ENCODE measurements at places on chromosomes 2 and 18. TPM values are rescaled to one million over a fixed set of nuclear protein-coding genes. Genes with fewer than 3 reads are reported as not detected.

KCTD1 gene
- total RNA-seq = 11.5 TPM

CCDC74B gene
- total RNA-seq = 71.6 TPM

FBLN7 gene
- total RNA-seq = not detected

PROKR1 gene
- not detected for total RNA-seq

CRYBA2 gene
- total RNA-seq = not detected

SYT4 gene
- not detected for total RNA-seq

CLEC4F gene
- total RNA-seq = 0.18 TPM

RNF25 gene
- total RNA-seq = 48.6 TPM

CD302 gene
- not detected for total RNA-seq

CASP10 gene
- 2.8 TPM for total RNA-seq

DNA sequence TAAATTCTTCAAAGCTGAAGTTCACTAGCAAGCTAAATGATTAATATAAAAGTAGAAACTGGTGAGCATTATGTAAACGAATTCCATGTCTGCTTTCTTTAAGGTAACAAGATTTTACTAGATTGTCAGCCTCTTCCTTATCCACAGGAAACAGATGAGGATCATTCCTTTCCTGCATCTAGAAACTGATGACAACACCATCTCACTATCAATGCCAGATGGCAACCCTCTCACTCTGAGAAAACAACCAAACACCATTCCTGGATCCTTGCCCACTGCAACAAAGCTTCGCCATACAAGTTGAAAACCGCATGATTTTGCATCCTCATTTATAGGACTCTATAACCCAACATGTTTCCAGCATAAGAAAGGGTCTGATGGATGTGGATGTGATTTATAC is 122.9 kb downstream of the ZNF521 start:
- DNase-seq = peak; percentile 82

- peak; percentile 36 for DNase-seq
Measured at GRCh38 chr2:36433311-36434217, 78.0 kb downstream of the CRIM1 start.

- DNase-seq = no peak
Measured at GRCh38 chr2:200296118-200296517, 10.4 kb upstream of the SPATS2L start.

GRCh38 chr2:105537920-105538319 is 139.1 kb upstream of the FHL2 start:
- no peak for DNase-seq

GRCh38 chr2:173202570-173202969 is 126.9 kb downstream of the MAP3K20 start:
- no peak for DNase-seq

DNA sequence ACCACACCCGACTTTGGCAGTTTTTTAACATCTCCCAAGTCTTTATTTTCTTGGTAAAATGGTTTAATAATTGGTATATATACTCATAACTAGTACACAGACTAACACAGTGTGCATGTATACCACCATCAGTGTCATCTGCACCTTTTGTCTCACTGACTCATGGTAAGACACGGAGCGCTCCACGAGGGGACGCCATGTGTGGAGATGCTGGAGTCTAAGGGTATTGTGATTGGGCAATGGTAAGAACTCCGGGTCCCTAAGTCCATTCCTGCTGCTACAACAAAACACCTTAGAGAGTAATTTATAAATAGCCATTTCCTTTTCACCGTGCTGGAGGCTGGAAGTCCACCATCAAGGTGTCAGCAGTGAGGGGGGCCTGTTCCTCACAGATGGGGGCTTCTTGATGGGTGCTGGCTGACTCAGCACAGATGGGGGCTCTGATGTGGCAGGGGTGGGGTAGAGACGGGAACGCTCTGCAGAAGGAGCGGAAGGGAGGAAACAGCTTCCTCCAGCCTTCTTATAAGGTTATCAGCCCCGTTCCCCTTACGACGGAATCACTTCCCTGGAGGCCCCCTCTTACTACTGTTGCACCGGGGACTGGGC is 42.0 kb upstream of the EDAR start:
- no peak for DNase-seq

- no peak for DNase-seq
Measured at GRCh38 chr18:41647914-41648313, 307.1 kb upstream of the PIK3C3 start.

DNA sequence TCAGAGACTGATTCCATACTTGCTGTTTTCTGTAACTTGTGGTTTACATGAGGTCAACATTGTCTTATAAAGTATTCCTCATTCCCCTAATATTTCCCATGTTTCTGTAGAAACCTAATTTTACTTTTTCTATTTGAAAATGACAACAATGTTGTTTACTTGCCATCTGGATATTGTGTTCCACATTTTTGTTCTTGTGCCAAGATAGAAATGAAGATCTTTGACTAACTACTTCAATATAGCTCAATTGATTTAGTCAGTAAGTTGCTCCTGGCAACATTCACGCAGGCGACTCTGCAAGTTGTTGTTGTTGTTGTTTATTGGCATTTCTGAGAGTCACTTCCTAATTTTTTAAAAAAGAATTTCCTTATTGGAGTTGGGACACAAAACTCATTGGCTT is 69.5 kb downstream of the CAVIN2 start:
- no peak for DNase-seq

DNA sequence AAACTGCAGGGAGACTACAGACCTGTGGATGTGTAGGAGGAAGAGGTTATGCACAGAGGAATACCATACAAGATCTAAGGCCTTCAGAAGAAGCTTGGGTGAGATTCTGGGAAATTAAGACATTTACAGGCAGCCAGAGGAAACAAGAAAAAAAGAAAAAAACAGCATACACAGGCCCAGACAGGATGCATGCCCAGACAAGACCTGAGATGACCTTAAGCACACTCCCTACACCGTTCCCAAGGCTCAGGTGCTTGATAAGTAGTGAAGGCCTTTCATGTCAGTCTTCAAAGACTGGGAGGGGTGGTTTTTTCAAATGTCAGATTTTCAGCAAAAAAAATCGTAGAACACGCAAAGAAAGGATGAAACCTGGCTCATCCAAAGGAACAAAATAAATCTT is 83.0 kb downstream of the CCDC138 start:
- DNase-seq = no peak

- DNase-seq = no peak
Measured at GRCh38 chr2:226427538-226428307, 371.9 kb downstream of the IRS1 start.

- DNase-seq = no peak
Measured at GRCh38 chr2:217371781-217372213, 511.9 kb upstream of the TNP1 start.

- DNase-seq = no peak
Measured at GRCh38 chr2:201135386-201135785, 19.4 kb downstream of the CFLAR start.

DNA sequence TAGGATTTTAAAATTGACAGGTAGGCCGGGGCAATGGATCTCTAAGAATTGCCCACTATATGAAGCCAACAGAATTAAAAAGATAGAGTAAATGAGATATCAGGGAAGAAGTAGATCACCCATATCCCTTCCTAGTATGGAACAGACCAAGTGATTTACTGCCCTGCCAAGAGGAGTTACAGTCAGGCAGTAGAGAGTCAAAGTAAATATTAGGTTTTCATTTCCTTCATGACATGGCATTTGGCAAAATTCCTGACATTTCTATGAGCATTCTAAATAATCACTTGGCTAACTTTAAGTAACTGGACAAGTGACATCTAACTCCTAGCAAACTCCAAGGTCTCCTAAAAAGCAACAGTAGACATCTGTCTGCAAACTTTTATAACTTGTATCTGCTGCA is 33.5 kb downstream of the GALNT5 start:
- DNase-seq = no peak

DNA sequence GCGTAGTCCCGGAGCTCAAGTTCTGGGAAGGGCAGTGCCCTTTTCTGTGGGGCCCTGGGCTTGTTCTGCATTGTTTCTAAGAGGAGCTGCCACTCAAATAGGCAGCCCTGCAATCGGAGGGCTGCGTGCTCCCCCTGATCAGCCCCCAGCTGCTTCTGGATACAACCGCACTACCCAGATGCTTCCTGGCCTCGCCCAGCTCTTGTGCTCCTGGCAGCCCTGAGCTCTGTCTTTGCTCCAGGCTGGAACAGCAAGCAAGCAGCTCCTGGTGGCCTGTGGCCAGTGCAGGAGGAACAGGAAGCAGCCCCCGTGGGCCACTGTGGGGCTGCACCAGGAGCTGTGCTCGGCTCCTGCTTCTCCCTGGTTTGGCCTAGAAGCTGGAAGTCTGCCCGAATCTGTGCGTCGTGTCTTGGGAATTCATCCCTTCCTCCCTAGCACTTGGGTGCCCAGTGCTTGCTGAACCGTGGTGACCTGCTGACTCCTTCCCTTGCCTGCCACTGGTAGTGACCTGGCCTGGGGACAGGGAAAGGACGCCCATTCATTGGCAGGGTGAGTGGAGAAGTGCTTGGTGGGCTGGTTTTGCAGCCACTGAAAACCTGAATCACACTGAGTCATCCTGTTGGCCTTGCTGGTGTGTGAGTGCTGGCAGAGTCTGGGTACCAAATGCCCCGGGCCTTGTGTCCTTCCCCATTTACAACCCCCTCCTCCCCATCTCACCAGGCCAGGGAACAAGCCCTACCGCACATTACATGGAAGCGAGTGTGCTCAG is 27.3 kb upstream of the NTSR2 start:
- DNase-seq = no peak

GRCh38 chr2:39007875-39008504 is 112.9 kb downstream of the SOS1 start:
- DNase-seq = no peak

DNA sequence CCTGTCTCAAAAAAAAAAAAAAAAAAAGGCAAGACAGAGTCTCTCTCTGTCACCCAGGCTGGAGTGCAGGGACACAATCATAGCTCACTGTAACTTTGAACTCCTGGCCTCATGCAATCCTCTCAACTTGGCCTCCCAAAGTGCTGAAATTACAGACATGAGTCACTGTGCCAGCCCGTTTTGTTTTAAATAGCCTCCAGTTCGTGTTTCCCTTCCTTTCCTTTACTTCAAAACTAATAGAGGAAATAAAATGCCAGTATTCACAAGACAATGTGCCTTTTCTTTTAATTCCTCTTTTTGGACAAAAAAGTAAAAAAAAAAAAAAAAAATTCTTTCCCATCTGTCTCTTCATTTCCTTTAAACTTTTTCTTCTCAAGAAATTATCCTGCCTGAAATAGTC is 54.5 kb upstream of the ACMSD start:
- DNase-seq = no peak

DNA sequence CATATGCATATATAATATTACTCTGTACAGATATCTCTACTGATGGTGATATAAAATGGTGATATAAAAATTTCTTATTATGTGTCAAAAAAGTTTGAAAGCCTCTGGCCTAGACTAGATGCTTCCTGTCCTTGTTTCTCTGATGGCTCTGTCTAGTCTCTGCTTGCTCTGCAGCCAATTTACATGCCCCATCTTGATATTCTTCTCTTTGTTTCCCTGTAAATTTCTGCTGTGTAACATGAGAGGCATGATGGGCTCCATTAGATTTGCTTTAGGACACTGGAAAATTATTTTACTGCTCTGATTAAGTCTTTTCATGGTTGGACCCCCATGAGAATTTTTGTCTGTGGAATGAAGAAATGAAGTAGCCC is 24.3 kb downstream of the BABAM2 start:
- no peak for DNase-seq

DNA sequence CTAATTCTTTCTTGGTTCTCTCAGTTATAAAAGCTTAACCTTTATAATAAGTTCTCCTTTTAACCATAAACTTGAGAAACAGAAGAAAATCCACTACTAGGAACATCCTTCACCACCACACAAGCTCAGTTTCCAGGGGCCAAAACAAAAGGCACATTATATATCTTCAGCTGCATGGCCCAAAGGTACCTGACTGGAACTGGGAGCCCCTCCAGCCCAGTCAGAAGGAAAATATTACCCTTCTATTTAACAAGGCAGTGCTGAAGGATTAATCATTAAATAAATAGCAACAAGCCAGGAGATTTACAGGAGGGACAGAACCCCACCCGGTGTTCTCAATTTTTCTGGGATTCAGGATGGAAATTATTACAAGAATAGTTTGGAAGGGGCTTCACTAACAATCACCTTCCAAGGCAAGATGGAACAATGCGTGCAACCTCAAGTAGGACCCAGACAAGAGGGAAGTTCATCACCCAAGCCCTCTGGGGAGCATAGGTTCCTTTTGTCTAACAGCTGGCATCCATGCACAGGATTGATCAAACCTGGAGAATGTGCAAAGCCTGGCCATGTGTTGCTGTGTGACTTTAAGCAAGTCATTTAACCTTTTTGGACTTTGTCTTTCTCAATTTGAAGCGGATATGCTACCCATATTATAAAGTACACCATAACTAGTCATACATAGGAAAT is 159.6 kb upstream of the SETBP1 start:
- DNase-seq = no peak

- DNase-seq = peak; percentile 47
Measured at GRCh38 chr2:50722776-50723175, 309.2 kb downstream of the NRXN1 start.

DNA sequence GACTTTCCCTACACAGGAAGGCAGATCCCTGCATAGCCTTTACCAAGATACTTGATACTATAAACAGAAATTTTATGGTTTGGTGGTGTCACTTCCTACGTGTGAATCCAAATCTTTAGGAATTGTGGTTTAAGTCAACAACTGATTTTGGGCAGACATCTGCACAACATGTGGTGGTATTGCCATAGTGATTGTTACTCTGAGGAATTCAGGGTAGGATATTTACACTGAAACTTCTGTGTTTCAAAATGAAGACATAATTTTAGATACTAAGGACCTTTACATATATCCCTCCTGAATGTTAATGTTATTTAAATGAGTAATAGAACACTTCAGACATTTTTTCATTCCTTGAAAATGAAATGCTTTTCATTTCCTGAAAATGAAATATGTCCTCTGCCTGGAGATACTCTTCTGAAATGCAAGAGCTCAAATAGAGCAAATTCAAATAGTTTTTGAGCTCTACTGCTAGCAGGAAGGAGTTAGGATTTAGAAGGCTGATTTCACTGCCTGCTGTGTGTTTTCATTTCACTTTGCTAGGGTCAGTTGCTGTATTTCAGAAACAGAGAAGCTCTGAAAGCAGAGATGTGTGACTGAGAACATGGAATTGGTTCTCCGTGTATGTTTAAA is 77.2 kb downstream of the MDH1 start:
- DNase-seq = no peak

DNA sequence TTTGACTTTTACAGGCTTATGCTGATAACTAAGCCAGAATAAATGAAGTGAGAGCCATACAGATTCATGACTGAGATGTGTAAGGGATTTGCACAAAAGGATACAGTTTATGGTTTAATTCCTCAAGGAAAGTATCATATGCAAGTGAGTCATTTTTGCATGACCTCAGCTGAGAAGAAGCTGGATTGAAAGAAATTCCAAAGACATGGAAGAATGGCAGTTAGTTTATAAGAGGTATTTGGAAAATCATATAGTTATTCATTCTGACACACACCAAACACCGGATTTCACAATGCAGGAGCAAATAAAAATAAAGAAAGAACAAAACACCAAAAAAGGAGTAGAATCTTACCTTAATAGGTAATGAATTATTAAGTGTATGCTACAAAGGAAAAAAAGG is 83.2 kb upstream of the RND3 start:
- no peak for DNase-seq

All from G401 (cell line).